ENCODE measurements at places on chromosomes 2 and 18. TPM values are rescaled to one million over a fixed set of nuclear protein-coding genes. Genes with fewer than 3 reads are reported as not detected.

DNA sequence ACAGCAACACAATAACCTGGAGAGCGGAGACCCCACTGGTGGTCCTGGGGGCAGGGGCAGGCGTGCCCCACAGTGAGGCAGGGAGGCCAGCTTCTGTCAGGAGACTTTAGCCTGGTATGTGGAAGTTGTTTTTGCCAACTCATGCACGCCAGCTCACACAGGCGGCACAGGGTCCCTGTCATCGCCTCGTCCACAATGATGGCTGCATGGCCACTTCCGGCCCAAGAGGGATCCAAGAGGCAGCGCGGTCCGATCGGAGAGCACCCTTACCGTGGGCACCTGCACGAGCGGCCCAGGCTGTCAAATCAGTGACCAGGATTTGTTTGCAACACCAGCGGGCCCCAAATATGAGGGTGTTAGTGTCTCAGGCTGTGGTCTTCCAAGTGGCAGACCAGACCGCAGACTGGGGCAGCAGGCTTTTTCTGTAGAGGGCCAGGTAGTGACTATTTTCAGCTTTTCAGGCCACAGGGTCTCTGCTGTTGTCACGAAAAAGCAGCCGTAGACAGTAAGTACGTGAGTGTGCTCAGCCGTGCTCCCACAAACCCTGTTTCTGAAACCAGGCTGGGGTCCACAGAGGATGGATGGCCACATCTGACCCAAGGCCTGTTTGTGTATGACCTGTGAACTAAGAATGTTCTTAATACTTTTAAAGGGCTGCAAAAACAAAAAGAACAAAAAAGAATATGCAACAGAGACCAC, 21.2 kb downstream of the SNED1 start:
- no peak overlapping the region for H3K27ac ChIP-seq
- no peak overlapping the region for H3K4me3 ChIP-seq
- H3K4me1 ChIP-seq = no peaks in the 10 kb centered on the region
- no peaks in the 10 kb centered on the region for H3K27me3 ChIP-seq

DNA sequence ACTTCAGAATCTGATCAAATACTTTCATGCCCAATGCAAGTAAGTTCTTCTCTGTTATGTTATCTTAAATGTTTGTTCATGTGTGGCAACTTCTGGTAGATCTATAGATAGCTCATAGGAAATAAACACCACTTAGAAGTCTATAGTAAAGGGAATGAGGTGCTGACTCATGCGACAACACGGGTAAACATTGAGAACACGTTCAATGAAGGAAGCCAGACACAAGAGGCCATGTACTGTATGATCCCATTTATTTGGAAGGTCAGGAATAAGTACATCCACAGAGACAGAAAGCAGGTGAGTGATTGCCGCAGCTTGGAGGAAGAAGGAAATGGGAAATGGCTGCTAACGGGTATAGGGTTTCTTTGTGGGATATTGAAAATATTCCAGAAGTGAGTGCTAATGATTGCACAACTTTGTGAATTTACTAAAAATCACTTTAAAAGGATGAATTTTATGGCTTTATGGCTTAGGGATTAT, 95.4 kb downstream of the ITGB1BP1 start:
- H3K36me3 ChIP-seq = peaks cover 6% of the 10 kb centered on the region
- H3K27ac ChIP-seq = no peak overlapping the region
- no peak for DNase-seq
- H3K4me3 ChIP-seq = no peak overlapping the region

GRCh38 chr2:10035633-10036032, 7.7 kb upstream of the KLF11 start:
- no peak overlapping the region for H3K4me3 ChIP-seq
- no peak for DNase-seq
- H3K27ac ChIP-seq = no peak overlapping the region
- H3K4me1 ChIP-seq = no peaks in the 10 kb centered on the region
- no peaks in the 10 kb centered on the region for H3K36me3 ChIP-seq

DNA sequence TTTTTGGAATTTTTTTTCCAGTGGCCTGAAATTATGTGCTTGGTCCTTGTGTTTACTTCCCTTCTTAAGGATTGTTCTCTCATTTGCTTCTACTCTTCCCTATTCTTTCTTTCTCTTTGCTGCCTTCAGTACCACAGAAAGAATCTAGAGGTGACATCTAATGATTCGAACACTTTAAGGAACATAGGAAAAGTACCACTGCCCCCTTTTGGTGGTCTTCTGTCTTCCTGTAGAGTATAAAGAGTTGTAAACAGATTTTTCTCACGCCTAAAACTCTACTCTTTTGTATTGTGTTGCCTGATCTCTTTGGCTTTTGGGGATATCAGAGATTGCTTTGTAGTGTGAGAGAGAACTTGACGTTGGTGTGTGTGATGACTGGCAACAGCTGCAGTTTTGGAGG, 7.0 kb upstream of the SCTR start:
- H3K36me3 ChIP-seq = peaks cover 4% of the 10 kb centered on the region
- no peaks in the 10 kb centered on the region for H3K27me3 ChIP-seq
- DNase-seq = no peak
- no peak overlapping the region for H3K4me3 ChIP-seq

DNA sequence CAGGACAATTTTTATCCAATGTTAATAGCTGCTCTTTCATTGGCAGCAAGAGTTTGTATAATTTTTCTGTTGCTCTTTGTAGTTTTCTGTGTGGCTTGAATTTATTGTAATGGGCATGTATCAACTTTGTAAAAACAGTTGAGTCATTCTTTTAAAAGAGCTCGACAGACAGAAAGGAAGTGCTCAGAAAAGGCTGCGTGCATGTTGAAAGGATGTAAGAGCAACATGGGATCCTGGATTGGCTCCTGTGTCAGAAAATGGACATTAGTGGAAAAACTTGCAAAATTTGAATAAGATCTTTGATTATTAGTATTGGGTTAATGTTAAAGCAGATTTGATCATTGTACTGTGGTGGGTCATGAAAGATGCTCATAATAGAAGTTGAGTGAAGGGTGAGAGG, 93.3 kb upstream of the CDC42EP3 start:
- no peak for DNase-seq
- no peaks in the 10 kb centered on the region for H3K4me1 ChIP-seq
- no peaks in the 10 kb centered on the region for H3K36me3 ChIP-seq
- no peaks in the 10 kb centered on the region for H3K27me3 ChIP-seq

GRCh38 chr18:71936744-71937143, 607.4 kb downstream of the CBLN2 start:
- H3K36me3 ChIP-seq = no peaks in the 10 kb centered on the region
- no peak for DNase-seq
- H3K4me3 ChIP-seq = no peak overlapping the region
- no peak overlapping the region for H3K27ac ChIP-seq

DNA sequence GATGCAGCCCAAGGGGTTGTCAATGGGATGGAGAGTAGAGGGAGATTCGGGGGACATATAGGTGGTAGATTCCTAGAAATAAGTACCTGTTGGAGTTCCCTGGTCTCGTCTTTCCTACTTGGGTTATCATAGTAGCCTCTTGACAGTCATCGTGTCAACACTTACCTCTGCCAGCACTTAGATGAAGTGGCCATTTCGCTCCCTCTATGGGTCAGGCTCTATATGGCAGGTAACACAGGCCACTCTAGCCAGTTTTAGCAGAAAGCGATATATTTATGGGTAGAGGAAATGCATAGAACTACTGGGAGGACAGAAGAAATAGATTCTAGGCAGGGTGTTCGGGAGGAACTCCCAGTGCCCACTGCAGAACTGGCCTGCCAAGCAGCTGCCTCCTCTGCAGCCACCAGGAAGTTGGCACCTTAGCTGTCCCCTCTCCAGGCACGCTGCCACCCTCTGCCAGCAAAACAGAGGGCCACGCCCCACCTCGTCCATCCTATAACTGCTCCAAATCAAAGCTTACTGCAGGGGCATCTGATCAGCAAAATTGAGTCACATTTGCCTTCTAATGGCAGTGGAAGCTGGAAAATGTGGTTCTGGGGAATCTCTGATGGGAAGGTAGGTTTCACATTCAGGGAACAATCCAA, 181.3 kb downstream of the INSIG2 start:
- no peak overlapping the region for H3K4me3 ChIP-seq
- no peak for DNase-seq
- no peak overlapping the region for H3K27ac ChIP-seq
- H3K27me3 ChIP-seq = no peaks in the 10 kb centered on the region
- no peaks in the 10 kb centered on the region for H3K36me3 ChIP-seq
- H3K4me1 ChIP-seq = no peaks in the 10 kb centered on the region

GRCh38 chr2:27298391-27299080, 9.7 kb downstream of the UCN start:
- no peaks in the 10 kb centered on the region for H3K27me3 ChIP-seq
- H3K36me3 ChIP-seq = no peaks in the 10 kb centered on the region
- no peaks in the 10 kb centered on the region for H3K4me1 ChIP-seq
- DNase-seq = no peak

DNA sequence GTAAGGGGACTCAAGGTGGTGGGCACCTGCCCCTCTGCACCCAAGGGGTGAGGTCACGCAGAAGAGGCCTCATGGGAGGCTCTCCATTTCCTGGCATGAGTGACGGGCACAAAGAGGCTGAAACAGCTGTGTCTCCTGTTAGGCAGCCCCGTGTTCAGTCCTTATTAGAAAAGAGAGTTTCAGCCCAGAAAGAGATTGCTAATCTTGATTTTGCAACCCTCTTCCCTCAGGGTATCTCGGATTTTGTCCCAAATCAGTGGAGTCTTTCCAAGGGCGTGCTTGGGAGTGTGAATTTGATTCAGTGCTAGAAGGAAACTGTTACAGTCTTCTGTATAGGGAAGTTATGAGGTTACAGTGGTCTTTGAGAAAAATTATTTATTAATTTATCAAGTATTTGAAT, 10.4 kb downstream of the TNFRSF11A start:
- no peak for DNase-seq
- H3K4me3 ChIP-seq = no peak overlapping the region
- no peak overlapping the region for H3K27ac ChIP-seq
- peaks cover 6% of the 10 kb centered on the region for H3K4me1 ChIP-seq
- H3K36me3 ChIP-seq = no peaks in the 10 kb centered on the region

- H3K27ac ChIP-seq = no peak overlapping the region
- H3K4me1 ChIP-seq = no peaks in the 10 kb centered on the region
- H3K27me3 ChIP-seq = no peaks in the 10 kb centered on the region
- H3K36me3 ChIP-seq = no peaks in the 10 kb centered on the region
- no peak overlapping the region for H3K4me3 ChIP-seq
- DNase-seq = no peak
These were observed 172.1 kb downstream of the MREG start for GRCh38 chr2:215841175-215841816.

The SPDYA gene
- 0.52 TPM for total RNA-seq

The IL1R2 gene
- not detected for total RNA-seq

The SLC30A3 gene
- total RNA-seq = 2.5 TPM

The LYG2 gene
- not detected for total RNA-seq

The LYPD1 gene
- total RNA-seq = 10.6 TPM
